COLO829 (cell line): ENCODE measurements at places on chromosomes 3 and 15.

DNA sequence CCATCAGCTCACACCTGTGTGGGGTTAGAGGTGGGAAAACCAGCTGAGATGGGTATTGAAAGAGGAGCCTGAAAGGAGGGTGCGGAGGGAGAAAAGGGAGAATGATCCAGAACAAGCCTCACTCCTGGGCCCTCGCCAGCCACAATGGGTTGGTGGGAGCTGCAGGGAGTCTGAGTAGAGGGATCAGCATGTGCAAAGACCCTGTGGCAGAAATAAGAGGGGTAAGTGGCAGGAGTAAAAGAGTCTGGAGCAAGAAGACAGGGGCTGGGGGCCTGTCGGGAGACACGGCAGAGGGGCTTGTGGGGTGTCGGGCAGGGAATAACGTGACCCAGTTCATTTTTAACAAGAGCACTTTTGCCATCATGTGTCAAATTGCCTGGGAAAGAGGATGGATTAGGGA, 34.0 kb downstream of the CCDC33 start:
- no peak for DNase-seq

GRCh38 chr3:122456074-122456473, 40.2 kb upstream of the WDR5B start:
- DNase-seq, result no peak

DNA sequence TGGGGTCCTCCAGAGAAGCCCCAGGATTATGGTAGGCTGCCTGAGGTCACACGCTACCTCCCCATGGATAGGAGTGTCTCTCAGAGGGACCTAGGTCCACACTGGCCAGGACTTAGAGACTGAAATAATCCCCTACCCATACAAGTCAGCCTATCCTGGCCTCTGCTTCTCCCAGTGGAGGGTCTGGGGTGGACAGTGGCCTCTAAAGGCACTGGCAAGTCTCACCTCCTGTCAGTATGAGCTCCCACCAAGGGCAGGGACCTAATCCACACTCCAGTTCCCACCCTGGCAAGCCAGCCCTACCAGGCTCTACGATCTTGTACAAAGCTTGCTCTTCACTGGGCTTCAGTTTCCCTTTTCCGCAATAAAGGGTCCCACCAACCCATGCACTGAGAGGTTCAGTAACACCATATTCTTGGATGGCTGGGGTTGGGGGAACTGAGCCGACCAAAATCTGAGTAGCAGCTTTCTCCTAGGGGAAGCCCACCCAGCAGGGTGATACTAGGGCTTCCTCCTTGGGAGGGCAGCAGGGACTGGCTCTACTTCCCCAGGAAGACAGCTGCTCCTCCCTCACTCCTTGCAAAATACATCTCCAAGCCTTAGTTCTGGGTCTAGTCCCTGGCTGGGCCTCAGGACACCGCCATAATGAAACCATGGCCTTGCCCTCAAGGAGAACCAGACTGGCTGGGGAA, 2.4 kb downstream of the CISH start:
- no peak for DNase-seq

- no peak for DNase-seq
Measured at GRCh38 chr3:23760871-23761373, 44.8 kb upstream of the UBE2E1 start.

DNA sequence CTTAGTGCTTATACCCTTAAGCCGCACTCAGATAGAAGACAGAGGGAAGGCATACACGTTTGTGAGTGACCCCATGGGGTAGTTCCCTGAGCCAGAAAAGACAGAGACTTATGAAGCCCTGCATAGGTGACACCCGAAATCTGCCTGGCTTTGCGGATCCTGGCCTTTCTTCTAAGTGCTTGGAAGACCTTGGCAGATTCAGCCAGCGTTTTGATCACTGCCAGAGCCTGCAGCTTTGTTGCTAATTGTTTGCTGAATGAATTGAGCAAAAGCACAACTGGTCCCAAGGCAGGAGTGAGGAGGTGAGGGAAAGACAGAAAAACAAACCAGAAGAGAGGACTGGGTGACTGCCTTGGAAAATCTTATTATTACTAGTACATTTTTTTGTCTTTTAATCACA, 168.3 kb upstream of the ICE2 start:
- no peak for DNase-seq

DNA sequence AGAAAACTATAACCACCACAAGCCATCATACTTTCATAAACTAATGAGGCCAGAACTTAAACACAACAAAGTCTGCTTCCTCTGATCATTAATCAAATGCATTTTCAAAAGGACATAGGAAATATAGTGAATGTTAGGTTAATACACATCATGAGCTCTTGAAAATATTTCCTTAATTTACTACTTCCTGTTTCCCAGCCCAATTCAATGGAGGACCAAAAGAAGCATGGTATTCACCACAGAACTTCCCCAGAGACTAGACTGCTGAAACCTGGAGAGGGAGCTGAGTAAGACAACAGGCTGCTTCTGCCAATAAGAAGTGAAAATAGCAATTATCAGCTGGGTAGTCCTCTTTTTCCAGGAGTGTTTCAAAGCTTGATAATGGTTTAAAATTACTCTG, 250.3 kb downstream of the ULK4 start:
- peak; percentile 40 for DNase-seq

DNA sequence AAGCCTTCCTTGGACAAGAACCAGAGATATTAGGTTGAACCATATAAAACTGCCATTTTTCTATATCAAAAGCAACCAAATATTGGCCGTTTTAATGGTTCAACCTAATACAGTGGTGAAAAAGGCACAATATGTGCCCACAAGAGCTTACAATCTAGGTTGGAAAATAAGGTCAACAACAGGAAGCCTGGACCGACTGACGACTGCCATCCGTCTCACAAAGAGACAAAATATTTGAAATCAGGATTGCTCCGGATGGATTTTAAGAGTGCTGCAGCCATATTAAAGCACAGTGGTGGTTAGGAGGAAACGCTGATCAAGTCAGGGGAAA, 1.4 kb downstream of the AHSG start:
- DNase-seq, result no peak

GRCh38 chr3:193761969-193762368, 169.0 kb downstream of the OPA1 start:
- DNase-seq, result no peak

DNA sequence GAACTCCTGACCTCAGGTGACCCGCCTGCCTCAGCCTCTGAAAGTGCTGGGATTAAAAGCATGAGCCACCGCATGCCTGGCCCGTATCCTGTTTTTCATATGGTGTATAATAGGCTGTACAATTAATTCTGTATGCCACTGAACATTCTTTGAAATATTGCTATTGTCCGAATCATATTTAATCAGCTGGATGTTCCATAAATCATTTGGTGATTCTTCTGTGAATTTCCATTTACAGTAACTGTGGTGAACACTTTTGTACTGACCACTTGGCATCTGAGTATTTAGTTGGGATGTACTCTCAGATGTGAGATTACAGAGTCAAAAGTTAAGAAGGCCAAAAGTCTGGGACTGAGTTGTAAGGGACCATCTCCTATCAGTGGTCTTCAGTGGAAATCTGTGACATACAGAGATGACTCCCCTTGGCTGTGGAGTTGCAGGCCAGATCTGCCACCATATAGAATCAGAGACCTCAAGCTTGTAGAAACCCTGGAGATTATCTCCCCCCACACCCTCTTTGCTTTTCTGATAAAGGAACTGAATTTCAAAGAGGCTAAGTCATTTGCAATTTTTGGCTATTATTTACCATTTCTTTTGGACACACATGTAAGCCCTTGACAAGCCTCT, 25.7 kb upstream of the DYNC1LI1 start:
- no peak for DNase-seq

GRCh38 chr15:57306161-57306943, 70.0 kb upstream of the CGNL1 start:
- DNase-seq, result peak; percentile 72

- no peak for DNase-seq
Measured at GRCh38 chr15:27545494-27546255, 553.4 kb downstream of the OCA2 start.

DNA sequence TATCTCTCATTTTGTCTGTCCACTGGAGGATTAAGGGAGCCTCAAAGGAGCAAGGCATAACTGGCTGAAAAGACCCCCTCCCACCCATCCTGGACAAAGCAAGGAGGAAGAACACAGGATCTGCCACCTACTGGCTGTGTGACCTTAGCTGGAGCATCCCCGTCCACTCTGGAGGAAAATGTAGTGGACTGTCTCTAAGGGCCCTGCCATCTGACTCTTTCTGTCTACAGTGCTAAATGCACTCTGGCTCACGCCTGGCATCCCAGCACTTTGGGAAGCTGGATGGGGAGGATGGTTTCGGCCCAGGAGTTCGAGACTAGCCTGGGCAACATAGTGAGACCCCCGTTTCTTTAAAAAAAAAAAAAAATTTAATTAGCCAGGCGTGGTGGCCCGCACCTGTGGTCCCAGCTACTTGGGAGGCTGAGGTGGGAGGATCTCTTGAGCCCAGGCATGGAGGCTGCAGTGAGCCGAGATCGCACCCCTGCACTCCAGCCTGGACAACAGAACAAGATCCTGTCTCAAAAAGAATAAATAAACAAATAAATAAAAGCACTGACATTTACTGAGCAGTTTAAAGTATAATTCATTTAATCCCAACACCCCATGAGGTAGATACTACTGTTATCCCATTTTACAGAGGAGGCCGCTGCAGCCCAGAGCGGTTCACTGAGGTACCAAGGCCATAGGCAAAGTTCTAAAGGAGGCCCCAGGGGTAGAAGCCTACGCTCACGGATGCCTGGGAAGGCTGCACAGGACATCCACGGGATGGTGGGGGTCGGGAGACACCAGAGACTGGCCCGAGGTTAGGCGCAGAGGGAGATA, 1.1 kb downstream of the TBC1D2B start:
- no peak for DNase-seq

DNA sequence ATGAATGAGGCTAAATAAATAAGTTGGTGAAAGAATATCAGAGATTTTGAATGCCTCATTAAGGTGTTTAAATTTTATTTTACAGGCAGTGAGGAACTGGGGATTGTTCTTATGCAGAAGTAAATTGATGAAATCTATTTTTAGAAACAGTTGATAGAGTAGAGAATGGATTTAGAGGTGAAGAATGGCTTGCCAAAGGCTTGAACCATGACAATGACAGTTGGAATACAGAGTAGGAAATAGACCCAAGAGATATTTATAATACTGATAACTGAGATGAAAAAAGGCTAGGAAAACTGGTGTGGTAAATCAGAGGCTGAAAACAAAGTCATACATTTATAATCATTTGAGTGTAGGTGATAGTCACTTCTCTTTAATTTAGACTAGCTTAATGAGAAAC, 39.0 kb upstream of the RBMS3 start:
- DNase-seq, result no peak

DNA sequence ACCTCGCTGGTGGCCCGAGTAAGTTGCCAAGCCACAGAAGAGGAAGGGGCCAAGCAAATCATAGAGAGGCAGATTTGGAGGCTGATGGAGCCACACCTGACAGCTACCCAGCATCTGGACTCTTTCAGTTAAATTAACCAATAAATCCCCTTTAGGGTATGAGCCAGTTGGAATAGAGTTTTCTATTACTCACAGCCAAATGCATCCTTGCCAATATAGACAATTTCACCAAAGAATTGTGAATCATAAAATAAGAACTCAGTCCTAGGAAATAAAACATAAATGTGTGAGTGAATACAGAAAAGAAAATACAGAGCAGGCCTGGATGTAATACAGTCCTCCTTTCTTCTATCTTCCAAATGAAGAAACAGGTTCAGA, 161.6 kb upstream of the ANKRD28 start:
- no peak for DNase-seq

- no peak for DNase-seq
Measured at GRCh38 chr3:110741891-110742290, 329.7 kb upstream of the NECTIN3 start.

- DNase-seq, result no peak
Measured at GRCh38 chr3:26438981-26439884, 183.3 kb upstream of the LRRC3B start.

DNA sequence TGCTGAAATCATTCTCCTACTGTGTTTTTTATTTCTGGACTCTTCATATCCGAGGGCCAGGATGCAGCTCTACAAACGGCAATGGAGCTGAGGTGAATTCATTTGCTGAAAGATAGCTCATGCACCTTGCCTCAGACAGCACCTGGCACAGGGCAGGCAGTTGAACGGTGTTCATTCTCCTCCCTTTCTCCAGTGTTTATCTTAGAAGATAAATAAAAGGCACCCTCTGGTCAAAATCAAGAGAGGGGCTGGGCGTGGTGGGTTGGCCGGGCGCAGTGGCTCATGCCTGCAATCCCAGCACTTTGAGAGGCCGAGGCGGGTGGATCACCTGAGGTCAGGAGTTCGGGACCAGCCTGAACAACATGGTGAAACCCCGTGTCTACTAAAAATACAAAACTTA, 79.3 kb upstream of the LMOD3 start:
- DNase-seq, result no peak

DNA sequence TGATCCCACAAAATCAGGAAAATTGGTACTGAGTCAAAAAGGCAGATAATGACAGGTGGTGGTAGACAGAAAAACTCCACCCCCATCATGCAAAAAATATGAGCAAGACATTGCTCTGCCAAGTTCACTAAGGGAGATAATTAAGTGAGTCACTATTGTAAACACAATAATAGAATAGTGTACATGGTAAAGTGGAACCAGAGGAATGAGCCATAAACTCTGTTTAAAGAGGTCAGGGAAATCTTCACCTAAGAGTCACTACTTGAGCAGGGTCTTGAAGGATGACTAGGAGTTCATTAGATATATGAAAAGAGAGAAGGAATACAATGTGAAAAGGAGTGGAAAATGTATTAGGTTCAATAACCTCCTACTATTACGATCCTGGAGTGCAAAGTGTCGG, 213.4 kb upstream of the PEX5L start:
- DNase-seq, result no peak

GRCh38 chr3:53744351-53744750, 101.9 kb downstream of the CHDH start:
- DNase-seq, result no peak

DNA sequence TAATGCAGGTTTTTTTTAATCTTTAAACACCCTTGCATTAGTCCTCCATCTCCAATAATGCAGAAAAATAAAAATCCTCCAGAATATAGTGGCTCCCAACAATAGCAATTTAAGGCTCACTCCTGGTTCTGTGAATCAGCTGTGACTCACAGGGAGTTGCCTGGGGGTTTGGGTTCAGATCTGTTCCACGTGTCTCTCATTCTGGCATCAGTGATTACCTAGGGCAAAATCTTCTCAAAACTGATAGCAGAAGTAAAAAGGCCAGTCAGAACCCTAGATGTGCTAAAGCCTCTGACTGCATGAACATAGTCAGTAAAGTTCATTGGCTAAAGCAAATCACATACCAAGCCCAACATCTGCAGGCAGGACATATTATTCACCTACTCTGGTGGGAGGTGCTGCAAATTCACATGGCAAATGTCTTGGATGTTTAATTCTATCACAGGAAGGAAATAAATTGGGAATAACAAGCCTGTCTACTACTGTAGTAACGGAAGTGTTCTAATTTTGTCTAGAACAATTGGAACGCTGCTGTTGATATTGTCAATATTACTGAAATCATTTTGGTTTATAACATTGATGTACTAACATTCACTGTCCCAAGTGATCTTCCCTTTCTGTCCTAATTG, 364.1 kb upstream of the CNTN4 start:
- peak; percentile 15 for DNase-seq

GRCh38 chr3:187804120-187804744, 59.0 kb upstream of the BCL6 start:
- no peak for DNase-seq
